ENCODE measurements at places on chromosomes 7 and 10.

DNA sequence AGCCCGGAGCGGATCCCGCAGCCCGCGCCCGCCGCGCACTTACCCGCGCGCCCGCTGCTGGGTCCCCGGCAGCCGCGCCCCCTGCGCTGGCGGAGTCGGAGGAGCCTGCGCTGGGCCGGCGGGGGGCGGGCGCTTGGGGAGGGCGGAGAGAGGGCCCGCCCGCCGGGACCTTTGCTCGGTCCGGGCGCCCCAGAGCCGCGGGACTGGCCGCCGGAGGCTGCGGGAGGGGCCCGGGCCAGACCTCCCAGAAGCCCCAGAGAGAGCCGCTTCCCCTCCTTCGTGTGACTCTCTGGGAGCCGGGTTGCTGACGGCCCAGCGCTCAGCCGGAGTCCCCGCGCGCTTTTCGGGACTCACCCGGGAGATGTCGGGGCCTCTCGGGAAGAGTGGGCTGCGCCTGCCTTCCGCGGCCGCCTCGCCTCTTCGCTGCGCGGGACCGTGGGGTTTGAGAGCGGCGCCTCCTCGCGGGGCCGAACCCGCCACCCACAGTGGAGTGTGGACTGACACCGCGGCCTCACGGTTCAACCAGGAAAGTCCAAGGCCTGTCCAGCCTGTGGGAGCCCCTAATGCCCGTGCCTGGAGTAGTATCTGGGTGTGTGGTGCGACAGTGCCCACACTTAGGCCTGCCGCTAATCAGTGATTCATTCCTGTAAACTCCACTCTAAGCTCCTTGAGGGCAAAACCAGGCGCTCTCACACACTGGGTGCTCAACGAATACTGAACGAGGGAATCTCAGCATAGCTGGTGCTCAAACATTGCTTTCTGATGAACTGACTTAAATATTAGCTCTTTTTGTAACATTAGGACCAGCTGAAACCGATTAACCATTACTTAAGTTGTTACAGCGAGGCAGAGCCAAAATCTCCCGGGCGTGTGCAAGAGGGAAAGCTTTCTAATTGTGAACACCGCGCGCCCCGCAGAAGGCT lies at the start of gene GSDME:
TSS of gene GSDME (minus strand) at position 112 of the 923 bp plus-strand sequence. CDS start 7,690 bp downstream, outside the sequence.
- DNase-seq: peak; percentile 6

GRCh38 chr10:13106387-13107045 lies 6.6 kb downstream of the OPTN start:
- no peak for DNase-seq

- DNase-seq: no peak
Measured at GRCh38 chr10:6035931-6036575, 26.1 kb downstream of the IL2RA start.

DNA sequence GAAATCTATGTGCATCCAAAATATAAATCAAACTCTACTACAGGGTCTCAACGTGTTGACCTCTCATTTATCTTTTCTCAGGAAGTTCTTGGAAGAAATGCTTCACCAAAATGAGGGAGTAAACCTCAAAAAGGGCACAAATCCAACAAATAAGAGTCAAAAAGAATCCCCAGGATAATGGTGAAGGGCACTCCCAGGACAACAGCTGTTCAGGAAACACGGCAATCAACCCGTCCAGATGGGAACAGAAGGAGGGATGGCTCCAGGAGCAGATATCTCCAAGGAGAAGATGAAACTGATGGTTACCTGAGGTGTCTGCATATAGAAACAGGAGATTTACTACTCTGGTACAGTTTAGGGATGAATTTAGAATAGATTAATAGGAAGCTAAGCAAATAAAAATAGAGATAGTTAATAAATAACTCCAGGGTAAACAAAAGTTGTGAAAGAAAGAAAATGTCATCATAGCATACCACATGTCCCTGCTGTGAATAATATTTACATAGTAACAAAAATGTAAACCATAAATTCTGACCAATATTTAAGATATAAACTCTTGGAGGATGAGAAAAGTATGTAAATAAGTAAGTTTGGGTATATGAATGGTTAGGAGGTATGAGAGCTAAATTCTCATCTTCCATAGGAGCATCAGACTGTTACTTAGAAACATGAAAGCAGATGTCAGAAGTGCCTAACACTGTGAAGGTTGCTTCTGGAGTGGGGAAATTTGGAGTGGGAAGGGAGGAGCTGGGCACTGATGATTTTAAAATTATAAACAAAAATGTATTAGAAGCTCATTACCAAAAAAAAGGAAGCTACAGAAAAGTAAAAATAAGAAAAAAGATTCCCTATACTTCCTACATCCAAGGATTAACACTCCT lies 237.5 kb upstream of the HPS1 start:
- no peak for DNase-seq

- no peak for DNase-seq
Measured at GRCh38 chr10:130749911-130750310, 561.6 kb downstream of the TCERG1L start.

DNA sequence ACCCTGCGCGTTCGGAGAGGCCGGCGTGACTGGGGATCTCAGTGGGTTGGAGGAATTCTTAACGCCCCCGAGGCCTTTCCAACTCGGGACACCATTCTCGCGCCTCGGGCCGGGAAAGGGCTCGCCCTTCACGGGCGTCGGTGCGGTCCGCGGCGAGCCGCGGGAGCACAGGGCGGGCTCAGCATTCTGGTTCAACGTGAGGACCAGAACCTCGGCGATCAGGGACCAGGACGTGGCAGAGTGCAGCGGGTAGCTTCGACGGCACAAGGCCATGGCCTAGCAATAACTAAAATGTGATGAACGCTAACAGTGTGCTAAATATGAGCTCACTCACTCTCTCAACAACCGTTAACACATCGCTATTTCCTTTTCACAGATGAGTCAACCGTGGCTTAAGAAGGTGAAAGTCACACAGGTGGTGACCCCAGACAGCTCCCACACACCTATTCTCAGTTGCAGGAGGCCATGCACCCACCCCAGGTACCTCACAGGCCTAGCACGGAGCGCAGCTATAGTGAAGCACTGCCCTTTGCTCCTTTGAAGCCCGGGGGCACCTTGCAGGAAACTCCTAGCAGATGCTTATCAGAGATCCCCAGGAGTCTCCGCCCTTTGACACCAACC lies 4.5 kb upstream of the EMX2 start:
- no peak for DNase-seq

DNA sequence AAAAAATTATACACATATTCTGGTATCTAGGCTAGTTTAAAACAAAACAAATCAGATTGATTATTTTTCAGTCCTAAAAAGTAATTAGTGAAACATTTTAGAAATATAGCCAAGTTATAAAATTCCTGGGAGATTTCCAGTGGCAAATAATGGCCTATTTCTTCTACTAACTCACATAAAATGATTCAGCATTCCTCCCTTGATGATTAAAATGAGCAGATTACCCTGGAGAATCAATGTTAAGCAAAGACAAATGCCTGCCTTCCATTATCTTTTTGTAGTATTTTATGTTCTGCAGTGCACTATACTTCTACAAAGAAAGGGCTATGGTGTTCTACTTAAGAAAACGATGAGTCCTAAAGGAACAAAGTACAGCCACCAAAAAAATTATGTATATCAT lies 53.6 kb downstream of the PARD3 start:
- DNase-seq: no peak

DNA sequence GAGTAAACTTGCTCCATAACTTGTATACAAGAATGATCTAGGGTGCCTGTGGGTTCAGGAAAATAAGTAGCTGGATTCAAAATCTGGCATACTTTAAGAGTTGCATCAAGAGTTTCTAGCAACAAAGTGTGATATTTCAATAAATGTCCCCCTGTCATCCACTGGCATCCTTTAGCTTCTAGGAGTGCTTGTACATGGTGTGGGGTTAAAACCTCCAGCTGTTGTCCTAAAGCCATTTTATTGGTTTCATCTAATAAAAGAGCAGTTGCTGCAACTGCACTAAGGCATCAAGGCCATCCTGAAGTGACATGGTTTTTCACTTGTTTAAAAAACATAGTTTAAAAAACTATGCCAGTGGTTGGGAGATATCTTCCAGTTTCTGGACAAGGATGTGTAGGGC lies 148.4 kb downstream of the INHBA start:
- no peak for DNase-seq
